Activated T-helper 1 cell treated with anti-CD3 and anti-CD28 coated beads, Interleukin-12 subunit alpha, Interleukin-12 subunit beta, Interleukin-2, Interleukin-4 antibody, amounts not matched to agents 30 ng/mL and 10 ng/mL and 1 ng/mL, durations not matched to agents 14 hours and 24 hours and 36 hours (primary cell): ENCODE measurements at places on chromosomes 16 and 17. TPM values are rescaled to one million over a fixed set of nuclear protein-coding genes. Genes with fewer than 3 reads are reported as not detected.
A peak's percentile ranks its signal among the peaks of the same experiment; 100 is the strongest.

DNA sequence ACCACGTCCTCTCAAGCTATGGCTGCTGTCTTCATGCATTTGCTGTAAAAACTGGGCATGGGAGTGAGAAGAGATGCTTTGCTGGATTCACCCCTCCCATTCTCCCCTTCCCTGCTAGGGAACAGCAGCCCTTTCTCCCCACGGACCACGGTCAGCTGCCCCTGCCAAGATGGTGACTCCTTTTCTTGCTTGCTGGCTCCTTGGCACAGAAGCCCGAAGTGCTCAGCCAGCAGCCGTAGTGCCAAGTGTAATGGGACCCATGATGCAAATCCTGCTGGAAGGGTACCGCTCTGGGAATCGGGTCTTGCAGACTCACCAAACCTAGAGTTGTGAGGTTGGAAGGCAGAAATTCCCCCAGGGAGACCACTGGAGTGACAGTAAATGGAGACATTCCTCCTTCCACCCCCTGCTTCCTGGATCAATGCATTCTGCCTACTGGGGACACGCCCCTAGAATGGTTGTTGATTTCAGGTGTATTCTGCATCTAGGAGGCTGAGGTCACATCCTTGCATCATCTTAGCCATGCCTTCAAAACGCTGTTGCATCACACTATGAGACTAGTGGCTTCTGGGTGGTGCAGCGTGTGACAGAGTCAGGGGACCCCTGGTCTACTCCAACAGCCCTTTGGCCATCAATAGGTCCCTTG lies 63.0 kb upstream of the CBX4 start:
- no peak for DNase-seq
- no peak overlapping the region for H3K4me3 ChIP-seq
- no peaks in the 10 kb centered on the region for H3K4me1 ChIP-seq
- H3K27ac ChIP-seq = no peak overlapping the region
- no peaks in the 10 kb centered on the region for H3K36me3 ChIP-seq

DNA sequence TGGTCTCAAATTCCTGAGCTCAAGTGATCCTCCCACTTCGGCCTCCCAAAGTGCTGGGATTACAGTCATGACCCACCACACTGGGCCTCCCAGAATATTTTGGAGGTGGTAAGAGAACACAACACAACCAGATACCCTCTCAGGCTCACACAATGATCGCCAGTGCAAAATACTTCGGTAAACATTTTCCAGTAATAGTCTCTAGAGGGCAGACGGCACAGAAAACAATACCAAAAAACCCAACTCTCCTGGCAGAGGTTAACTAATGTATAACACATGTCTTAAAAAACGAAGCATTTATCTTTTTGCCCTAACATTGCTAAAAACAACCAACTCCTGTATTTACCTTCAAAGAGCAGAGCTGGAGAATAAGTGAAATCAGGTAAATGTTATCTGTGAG lies 10.5 kb downstream of the NUFIP2 start:
- H3K27ac ChIP-seq = no peak overlapping the region
- peaks cover 71% of the 10 kb centered on the region for H3K36me3 ChIP-seq
- H3K27me3 ChIP-seq = no peaks in the 10 kb centered on the region
- peak overlapping the region; percentile 12 for H3K4me3 ChIP-seq
- no peak for DNase-seq

Gene CACNG3
- total RNA-seq = not detected in 2 replicates

Gene DUXB
- not detected in 2 replicates for total RNA-seq

Gene MT3
- total RNA-seq = 1.9 and 2.7 TPM in 2 replicates

Gene KRT36
- not detected in 2 replicates for total RNA-seq
